ENCODE measurements at places on chromosomes 12 and 14.

DNA sequence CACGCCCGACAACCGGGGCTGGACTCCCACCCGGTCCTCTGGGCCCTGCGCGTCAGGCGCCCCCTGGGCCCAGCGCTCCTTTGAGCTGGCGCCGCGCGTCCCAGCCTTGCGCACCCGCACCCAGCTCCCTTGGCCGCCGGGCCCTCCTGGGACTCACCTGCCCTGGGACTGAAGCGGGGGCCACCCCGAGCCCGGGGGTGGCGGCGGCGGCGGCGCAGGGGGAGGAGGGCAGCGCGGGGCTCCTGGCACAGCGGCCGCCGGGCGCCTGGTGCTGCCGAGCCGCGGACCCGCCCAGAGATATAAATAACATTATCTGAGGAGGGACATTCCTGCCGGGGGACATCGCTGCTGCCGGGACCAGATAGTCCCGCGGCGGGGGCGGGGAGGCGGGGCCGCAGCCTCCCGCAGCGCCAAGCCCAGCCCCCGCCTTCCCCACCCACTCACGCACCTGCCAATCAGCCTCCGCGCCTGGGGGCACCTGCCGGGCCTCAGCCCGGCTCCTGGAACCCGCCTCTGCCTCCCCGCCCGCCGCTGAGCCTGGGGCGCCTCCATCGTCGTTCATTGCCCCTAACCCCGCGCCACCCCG lies at the start of gene SPTB:
SPTB (minus strand) TSS at position 273 of the 586 bp plus-strand sequence. CDS start 56,813 bp downstream, outside the sequence.
- DNase-seq: peak; percentile 49

- no peak for DNase-seq
Measured at GRCh38 chr12:131908092-131909080, 14.0 kb downstream of the ULK1 start.

- no peak for DNase-seq
Measured at GRCh38 chr14:38252066-38252710, 3.7 kb downstream of the CLEC14A start.

DNA sequence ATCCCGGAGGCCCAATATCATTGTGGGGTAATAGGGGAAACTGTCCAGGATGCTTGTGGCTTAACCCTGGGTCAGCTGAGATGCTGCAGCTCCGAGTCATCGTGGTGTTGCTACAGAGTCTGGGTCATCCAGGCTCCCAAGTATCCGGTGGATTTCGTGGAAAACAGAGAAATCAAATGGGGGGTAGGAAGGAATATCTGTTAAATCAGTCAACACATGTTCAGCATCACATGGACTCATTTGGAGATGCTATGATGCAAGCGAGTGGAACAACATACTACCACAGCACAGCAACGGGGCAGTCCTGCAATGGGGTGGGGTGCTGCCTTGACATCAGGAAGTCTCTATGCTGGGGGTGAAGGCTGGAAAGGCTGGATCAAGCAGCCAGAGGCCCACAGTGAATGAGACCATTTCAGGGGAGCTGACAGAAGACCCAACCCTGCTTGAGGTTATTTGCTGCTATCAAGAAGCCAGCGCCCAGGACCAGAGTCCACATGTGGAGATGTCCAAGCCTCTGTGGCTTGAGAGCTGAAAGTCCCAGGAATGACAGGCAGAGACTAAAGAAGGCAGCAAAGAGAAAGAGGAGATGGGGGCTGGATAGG lies 22.9 kb downstream of the VDR start:
- DNase-seq: no peak

DNA sequence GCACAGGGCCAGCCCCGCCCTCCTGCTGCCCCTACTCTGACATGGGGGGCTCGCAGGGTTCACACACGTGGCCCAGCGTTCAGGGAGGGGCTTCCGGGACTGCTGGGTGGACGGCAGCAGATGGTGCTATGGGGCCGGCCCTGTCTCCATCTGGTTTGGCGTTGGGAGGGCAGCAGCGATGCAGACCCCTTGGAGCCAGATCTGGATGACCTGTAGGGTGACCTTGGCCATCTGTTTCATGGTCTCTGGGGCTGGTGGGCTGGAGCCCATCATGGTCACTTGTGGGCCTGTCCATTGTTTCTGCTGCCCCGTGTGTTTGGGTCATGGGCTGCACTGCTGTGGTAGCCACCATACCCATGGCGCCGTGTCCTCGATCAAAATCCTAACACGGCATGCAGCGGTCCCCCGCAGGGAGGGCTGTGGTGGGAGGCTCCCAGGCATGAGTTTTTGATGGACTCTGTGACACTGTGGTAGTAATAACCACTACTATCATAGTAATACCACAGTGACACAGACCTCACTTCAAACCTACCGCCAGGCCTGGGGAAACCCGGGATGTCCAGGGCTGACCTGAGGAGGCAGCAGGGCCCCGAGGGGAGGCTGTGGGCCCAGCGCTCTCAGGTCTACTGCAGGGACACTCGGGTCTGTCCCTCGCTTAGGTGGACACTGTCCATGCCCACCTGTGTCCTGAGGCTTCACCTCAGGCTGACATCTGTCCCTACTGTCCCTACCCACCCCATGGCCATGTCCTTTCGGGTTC lies 359.4 kb downstream of the TMEM121 start:
- no peak for DNase-seq

DNA sequence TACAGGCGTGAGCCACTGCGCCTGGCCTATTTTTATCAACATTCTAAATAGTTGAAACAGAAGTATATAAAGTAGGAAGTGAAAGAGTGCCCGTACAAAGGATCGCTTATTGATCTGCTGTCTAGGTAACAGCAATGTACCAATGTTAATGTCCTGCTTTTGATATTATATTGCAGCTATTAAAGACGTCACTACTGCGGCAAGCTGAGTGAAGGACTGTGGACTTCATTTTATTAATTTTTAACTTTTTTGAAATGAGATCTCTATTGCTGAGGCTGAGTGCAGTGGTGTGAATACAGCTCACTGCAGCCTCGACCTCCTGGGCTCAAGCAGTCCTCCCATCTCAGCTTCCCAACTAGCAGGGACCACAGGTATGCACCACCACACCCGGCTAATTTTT lies 10.8 kb downstream of the PTGR2 start:
- DNase-seq: no peak

DNA sequence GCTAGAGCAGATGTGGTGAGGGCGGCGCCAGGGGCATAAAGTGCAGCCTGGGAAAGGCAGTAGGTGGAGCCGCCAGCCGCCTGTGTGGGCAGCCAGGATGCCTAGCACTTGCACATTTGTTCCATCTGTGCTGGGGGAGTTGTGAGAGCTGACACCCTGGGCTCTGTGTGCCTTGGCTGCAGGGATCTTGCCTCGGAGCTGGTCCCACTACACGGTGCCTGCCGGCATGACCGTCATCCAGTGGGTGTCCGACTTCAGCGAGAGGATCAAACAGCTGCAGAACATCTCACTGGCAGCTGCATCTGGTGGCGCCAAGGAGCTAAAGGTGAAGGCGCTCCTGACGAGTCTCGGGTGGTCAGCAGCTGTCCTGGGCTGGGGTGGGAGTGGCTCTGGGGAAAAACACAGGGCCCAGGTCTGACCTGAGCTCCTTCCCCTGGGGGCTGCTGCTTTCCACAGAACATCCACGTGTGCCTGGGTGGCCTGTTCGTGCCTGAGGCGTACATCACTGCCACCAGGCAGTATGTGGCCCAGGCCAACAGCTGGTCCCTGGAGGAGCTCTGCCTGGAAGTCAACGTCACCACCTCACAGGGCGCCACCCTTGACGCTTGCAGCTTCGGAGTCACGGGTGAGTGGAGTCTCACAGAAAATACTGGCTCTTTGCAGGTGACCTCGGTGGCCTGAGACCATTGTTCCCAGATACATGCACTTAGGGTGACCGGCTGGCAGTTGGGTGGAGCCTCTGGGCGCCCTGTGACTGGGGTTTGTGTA lies 37.4 kb downstream of the HSP90AA1 start:
- no peak for DNase-seq

DNA sequence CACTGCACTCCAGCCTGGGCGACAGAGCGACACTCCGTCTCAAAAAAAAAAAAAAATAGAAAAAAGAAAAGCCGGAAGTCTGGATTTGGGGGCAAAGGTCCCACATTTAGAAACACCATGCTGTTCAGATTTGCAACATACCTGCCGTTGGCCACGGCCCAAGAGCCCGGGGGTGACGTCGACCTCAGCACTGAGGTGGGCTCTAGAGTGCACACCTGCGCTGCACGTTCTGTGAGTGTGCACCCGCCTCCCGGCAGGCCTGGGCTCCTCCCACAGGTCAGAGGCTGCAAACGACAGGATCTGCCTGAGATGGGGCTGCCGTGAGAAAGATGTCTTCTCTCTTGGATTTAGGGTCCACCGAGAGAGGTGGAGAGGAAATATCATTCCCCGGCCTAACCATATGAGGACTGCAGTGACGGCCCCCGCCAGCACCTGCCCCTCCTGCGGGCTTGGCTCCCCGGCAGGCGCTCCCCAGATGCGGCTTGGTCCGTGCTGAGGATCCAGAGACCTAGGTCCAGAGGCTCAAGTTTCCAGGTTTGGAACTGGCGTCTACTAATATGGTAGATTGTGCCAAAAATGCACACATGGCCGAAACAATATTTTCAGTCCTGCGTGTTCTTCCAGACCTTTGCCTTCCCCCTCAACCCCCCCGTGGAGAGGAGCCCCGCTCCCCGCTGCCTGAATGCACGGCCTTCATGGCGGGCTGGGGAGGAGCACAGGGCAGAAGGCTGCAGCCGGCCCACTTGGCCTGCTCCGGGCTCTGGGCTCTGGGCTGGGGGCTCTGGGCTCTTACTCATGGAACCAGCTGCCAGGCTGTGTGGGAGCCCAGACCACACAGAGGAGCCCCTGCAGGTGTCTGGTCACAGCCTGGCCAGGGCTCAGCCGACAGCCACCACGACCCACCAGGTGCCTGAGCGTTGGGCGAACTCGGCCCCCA lies 58.8 kb upstream of the FBRSL1 start:
- DNase-seq: no peak

DNA sequence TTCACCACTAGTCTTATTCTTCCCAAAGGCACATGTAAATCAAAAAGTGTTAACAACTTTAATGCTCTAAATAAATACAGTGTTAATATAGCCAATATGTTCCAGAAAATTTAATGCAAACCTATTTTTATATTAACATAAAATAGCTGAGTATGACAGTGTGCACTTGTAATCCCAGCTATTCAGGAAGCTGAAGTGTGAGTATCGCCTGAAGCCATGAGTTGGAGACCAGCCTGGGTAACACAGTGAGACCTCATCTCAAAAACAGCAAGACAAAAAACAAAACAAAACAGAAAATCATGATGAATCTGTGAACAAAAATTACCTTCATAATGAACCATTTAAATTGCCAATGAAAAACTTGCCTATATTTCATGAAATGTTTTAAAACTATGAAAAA lies 798.9 kb downstream of the SLC6A15 start:
- no peak for DNase-seq

DNA sequence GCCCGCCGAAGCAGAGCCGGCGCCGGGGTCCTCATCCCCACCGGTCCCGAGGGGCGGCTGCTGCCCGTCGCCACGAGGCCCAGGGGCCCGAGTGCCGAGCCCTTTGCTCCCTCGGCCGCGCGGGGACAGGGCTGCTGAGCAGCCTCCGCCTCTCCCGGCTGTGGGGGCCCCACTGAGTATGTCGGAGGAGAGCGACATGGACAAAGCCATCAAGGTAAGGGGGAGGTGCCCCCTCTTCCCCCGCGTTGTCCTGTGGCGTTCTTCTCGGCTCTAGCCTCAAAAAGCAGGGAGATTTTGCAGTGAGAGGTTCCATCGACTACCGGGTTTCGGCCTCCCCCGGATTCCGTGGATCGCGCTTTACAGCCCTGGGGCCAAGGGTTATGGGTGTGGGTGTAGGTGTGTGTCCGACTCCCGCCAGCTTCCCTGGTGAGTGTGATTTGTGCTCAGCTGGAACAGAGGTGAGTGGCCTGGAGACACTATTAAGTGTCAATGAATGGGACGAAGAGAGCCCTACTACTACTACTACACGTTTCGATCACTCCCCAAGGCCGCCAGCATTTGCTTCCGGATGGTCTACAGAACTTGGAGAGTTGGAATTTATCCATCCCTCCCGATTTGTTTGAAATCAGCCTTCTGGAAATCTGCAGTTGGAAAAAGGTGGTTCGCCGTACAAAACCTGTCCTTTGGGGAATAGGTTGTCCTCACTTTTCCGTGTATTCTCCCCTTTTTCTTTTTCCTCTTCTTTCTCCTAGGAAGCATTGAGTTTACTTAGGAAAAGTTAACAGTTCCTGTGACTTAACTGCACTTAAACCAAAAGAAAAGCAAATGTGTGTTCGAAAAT lies 748 bp downstream of the MAPKAPK5 start:
- peak; percentile 5 for DNase-seq

DNA sequence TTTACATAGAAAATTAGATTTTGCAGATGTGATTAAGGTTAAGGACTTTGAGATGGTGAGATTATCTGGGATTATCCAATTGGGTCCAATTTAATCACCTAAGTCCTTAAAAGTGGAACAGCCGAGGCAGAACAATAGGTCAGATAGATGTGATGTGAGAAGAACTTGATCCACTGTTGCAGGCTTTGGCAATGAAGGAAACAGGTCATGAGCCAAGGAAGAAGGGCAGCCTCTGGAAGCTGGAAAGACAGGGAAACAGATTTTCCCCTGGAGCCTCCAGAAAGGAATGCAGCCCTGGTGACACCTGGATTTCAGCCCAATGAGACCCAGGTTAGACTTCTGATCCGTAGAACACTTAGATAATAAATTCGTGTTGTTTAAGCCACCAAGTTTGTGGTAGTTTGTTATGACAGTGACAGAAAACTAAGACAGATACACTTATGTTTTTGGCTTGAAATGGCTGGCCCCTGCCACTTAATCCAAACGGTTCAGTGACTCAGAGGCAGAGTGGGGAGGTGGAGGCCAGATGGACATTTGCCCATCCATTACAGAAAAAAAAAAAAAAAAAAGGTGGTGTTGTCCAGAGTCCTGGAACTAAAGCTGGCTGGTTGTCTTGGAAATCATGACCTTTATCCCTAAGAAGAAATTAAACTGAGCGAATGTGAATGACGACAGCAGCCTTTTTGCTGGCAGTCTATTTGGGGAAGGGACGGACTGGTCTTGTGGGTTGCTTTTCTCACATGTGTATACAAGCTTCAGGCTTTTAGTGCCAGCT lies 181.9 kb upstream of the NRXN3 start:
- no peak for DNase-seq

- DNase-seq: no peak
Measured at GRCh38 chr12:47753021-47754001, 5.4 kb downstream of the RAPGEF3 start.

GRCh38 chr12:9710584-9711375 lies 22.1 kb downstream of the CLECL1 start:
- no peak for DNase-seq

DNA sequence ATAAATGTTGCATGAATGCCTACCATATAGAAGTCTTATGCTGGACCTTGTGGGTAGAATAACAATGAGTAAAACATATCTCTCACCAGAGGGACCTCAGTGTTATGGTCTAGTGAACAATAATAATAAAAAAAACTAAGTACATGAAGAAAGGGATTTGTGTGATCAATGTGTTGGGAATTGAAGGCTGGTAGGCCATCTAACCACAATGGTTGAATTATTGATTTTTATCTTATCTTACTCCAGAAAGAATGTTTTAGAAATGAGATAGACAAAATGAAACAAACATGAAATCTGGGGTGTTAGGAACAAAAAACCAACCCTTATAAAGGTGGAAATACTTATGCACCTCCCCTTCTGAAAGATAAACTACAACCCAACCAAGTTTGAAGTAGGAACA lies 243.9 kb upstream of the LRIG3 start:
- no peak for DNase-seq

GRCh38 chr14:73814153-73814552 lies 37.5 kb upstream of the PTGR2 start:
- no peak for DNase-seq

GRCh38 chr14:52882824-52883223 lies 68.0 kb downstream of the FERMT2 start:
- no peak for DNase-seq

Data from T-helper 9 cell (primary cell).